ENCODE measurements at places on chromosomes 12 and 14.
A peak's percentile ranks its signal among the peaks of the same experiment; 100 is the strongest.

- DNase-seq: no peak
These were observed 362.3 kb upstream of the NOVA1 start for GRCh38 chr14:26959972-26960660.

DNA sequence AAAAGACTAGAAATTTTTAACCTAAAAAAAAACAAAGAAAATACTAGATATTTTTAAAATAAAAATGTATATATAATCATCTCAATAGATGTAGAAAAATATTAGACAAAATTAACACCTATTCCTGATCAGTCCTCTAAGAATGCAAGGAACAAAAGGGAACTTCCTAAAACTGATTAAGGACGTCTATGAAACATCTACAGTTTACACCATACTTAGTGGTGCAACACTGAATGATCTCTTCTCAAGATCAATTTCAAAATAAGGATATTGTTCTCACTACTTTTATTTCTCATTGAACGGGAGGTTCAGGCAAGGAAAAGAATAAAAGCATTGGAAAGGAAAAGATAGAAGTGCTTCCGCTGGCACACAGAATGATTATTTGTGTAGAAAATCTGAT, 16.0 kb downstream of the OLR1 start:
- no peak for DNase-seq

DNA sequence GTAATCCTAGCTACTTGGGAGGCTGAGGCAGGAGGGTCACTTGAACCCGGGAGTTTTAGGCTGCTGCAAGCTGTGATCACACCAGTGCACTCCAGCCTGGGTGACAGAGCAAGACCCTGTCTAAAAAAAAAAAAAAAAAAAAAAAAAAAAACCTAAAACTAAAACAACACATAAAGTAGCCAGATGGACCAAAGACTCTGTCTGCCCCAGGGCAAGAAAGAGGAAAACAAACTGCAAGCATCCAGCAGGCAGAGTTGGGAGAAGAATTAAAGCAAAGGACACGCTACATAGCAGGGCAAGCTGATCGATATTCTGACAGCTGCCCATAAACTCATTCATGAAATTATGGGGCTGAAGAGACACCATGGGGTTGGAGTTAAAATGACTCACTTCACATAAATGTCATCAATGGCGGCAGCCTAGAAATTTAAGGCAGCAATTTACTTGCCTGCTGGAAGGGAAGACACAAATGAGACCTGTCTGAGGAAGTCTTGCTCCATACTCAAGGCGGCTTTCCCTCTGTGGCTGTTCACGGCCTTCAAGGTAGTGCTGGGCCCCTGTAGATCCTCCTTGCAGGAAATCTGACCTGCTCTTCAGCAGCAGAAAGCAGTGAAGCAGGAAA, 259.1 kb upstream of the FKBP4 start:
- DNase-seq: no peak

DNA sequence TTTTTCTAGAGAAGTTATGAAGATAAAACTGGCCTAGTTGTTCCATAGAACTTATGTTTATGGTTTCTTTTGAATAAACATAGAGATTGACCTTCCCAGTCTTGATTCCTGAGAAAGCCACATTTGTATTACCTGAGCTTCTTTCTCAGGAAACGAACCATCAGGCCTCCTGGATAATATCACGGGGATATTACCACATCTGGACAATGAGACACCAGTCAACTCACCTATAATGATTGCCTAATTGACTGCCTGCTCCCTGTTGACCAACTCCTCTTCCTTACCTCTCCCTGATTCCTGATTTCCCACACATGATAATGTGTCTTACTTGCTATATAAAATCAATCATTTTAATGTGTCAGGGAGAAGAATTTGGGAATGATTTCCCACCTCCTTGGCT, 822.7 kb downstream of the LRFN5 start:
- no peak for DNase-seq

DNA sequence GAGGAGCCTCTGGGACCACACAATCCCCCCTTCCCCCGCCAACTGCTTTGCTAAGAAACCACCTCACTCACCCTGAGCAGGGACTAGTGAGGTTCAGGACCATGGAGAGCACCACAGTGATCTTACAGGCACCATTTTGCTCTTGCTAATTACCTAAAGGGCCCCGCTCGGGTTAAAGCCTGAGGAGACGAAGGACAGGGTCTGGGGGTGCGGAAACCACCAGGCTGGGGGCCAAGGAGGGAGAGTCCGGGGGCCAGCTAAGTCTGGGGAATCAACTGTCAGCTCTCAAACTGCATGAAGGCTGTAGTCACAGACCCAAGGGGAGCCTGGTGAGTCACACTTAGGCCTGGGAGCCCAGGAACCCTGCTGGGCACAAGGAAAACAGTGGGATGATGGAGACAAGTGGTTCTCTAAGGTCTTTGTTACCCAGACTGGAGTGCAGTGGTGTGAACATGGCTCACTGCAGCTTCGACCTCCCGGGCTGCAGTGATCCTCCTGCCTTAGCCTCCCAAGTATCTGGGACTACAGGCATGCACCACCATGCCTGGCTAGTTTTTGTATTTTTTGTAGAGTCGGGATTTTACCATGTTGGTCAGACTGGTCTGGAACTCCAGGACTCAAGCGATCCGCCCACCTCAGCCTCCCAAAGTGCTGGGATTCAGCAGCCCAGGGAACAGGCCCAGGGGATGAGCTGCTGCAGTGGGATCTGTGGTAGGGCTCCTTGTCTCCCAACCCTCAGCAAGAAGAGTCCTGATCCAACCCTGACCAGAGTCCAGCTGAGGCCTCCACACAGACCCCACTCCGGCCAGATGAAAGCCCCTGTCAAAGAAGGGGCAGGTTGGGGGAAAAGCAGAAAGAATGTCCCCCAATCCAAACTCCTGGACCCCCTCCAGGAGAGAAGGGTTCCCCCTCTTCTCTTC, 98.8 kb downstream of the CALM1 start:
- peak; percentile 33 for DNase-seq

GRCh38 chr14:102905116-102906108, 17.1 kb upstream of the AMN start:
- DNase-seq: no peak

DNA sequence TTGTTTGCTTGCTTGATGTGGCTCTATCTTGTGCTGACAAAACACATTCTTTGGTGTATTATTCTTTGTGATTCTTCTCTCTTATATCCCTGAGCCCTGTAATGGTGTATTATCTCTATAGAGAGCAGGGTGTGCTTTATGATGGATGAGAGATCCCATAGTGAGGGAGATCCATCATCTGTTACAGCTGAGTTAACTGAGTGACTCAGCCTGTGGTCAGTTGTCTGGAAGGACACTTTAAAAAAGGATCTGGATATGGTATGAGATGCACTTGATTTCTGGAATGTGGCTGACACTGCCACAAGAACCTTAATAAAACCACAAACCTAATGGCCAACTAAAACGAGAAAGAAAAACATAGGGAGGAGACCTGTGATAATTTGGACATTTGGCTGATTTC, 461.4 kb upstream of the SYT1 start:
- DNase-seq: no peak

- DNase-seq: no peak
These were observed 33.4 kb upstream of the ALG10 start for GRCh38 chr12:33988913-33989312.

DNA sequence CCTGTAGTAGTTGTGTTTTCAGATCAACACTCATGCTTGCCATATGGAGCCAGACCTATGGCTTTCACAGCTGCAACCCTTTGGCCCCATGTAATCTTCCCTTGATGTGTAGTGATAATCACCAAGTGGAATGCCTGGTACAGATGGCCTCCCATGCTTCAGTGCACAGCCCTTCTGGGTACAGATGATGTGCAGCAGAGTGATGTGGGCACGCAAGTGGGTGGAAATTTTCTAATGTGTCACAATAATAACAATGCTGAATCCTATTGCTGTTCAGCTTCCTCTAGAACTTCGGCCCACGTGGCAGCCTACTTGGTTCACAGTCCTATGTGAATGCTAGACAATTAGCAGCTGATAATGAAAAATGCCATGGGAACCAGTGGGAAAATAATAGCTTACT, 188.1 kb downstream of the SNAPC1 start:
- no peak for DNase-seq

- no peak for DNase-seq
These were observed 13.4 kb downstream of the GMFB start for GRCh38 chr14:54475187-54475899.

- peak; percentile 81 for DNase-seq
These were observed 122.1 kb downstream of the PRKD1 start for GRCh38 chr14:29805415-29806123.

- DNase-seq: no peak
These were observed 2.7 kb downstream of the TGFB3 start for GRCh38 chr14:75979071-75979571.

GRCh38 chr12:62044450-62045135, 215.6 kb upstream of the USP15 start:
- DNase-seq: no peak

DNA sequence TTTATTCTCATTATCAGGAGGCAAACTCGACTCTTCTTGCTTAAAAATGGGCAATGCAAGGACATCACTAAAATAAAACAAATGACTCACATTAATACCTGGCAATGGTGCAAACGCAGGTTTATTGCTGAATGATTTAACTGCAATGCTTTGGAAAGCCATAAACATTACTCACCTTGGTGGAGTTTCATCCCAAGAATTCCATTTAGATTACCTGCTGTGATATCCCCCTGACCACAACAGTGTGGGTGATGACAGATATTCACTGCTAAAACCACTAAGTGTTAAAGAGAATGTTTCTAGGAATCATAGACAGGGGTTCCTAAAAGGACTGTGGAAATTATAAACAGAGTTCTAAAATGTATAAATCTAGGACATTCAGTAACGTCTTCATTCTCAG, 35.3 kb upstream of the CSRNP2 start:
- DNase-seq: no peak

GRCh38 chr14:59464486-59465315, 479 bp downstream of the GPR135 start:
- peak; percentile 30 for DNase-seq

DNA sequence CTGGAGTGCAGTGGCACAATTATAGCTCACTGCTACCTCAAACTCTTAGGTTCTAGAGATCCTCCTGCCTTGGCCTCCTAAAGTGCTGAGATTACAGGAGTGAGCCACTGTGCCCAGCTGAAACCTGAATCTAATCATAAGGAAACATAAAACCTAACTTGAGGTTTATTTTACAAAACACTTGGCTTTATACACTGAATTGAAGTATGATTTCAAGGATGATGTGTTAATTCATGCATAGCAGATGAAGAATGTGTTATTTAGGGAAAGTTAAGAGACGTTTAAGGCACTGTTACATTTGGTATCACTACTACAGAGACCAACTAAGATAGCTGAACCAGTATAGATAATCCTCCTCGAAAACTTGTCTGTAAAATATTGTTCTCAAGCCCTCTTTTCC, 6.4 kb downstream of the DICER1 start:
- DNase-seq: no peak

DNA sequence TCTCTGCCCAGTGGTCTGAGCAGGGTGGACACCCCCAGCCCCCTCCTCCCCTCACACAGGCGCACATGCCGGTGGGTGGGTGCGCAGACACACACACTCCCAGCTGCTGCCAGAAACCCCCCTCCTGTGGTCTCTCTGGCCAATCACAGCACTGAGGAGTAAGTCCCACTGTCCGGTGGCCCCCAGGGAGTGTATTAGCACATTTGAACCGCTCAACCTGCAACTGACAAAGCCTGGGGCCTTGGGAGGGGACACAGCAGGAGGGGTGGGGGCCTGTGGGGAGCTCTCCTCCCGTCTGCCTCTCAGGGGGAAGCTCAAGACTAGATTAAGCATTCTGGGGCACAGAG, 11.7 kb downstream of the FIGNL2 start:
- DNase-seq: no peak

DNA sequence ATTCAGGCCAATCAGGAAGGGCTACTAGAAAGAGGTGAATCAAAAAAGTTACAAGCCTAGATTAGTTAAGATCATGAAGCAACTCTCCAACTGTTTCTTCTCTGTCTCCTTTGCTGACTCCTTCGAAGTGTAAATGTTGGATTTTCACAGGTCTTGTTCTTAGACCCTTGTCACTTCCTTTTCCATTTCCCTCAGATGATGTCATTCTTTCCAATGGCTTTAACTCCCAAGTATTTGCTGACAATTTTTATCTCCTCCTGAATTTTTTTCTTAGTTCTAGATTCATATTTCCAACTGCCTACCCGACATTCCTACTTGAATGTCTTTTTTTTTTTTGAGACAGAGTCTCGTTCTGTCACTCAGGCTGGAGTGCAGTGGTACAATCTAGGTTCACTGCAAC, 10.8 kb downstream of the GAS2L3 start:
- DNase-seq: no peak

GRCh38 chr14:104516906-104517305, 62.7 kb upstream of the C14orf180 start:
- DNase-seq: no peak

DNA sequence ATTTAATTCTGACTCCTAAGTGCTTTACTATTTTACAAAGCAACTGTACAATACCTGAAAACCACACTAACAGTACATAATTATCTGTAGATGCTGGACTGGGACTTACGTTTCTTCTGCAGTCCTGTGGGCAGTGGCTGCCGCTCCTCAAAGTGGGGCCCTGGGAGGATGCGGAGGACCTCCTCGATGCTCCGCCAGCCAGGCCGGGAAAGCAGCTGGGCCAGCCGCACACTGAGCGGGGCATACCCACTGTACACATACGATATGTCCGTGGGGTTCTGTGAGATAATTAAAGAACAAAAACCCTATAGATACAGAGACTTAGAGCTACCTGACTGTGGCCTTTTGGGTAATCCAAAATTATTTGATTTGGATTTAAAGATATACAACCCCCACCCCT, 6.8 kb upstream of the DIABLO start:
- no peak for DNase-seq

- DNase-seq: no peak
These were observed 295.7 kb downstream of the BCL11B start for GRCh38 chr14:98976271-98976670.

- no peak for DNase-seq
These were observed 90.1 kb downstream of the STXBP6 start for GRCh38 chr14:24959791-24960331.

DNA sequence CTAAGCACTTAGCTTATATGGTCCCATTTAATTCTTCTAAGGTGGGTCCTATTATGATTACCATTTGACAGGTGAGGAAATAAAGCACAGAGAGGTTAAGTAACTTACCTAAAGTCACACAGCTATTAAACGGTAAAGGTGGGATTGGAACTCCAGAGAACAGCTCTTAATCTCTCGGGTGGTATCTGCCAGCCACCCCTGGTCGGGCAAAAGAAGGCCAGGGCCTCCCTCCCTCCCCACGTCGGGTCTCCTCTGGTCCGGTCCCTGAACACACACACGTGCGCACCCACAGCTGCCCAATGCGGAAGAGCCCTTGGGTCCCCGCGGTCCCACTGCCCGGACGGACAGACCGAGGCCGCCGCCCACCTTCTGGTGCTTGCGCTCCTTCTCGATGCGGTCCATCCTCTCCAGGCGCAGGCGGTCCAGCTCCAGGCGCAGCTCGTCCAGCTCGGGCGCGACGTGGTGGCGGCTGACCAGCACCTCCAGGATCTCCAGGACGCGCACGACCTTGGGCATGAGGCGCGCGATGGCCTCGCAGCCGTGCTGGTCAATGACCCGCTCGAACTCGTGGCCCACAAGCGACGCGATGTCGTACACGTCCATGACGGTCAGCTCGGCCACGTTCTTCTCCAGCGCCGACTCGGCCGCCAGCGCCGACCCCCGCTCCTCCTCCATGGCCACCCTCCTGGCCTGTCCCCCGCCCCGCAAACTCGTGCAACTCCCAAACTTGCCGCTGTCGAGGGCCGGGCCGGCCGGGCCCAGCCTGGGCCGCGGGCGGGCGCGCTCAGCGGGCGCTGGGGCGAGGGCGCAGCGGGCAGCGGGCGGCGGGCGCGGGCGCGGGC, 490 bp downstream of the RILPL1 start:
- DNase-seq: no peak
